ENCODE measurements at places on chromosomes 12 and 14.

- DNase-seq = no peak
Observed at GRCh38 chr12:8154526-8154925, 2.3 kb upstream of the ZNF705A start.

DNA sequence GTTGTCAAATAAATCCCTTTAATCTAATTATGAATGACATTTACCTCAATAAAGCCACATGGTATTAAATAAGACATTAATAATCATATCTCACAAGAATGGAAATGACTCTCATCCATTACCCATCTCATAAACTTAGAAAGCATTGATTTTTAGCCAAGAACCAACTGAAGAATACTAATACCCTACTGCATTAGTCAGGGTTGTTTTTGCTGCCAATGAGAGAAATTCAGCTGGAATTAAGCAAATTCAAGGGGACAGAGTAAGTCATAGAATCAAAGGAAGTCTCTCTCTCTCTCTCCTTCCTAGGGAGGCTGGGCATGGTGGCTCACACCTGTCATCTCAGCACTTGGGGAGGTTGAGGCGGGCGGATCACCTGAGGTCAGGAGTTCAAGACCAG lies 41.6 kb downstream of the NDUFA12 start:
- DNase-seq = no peak

GRCh38 chr12:116202940-116203339 lies 74.6 kb downstream of the MED13L start:
- no peak for DNase-seq

DNA sequence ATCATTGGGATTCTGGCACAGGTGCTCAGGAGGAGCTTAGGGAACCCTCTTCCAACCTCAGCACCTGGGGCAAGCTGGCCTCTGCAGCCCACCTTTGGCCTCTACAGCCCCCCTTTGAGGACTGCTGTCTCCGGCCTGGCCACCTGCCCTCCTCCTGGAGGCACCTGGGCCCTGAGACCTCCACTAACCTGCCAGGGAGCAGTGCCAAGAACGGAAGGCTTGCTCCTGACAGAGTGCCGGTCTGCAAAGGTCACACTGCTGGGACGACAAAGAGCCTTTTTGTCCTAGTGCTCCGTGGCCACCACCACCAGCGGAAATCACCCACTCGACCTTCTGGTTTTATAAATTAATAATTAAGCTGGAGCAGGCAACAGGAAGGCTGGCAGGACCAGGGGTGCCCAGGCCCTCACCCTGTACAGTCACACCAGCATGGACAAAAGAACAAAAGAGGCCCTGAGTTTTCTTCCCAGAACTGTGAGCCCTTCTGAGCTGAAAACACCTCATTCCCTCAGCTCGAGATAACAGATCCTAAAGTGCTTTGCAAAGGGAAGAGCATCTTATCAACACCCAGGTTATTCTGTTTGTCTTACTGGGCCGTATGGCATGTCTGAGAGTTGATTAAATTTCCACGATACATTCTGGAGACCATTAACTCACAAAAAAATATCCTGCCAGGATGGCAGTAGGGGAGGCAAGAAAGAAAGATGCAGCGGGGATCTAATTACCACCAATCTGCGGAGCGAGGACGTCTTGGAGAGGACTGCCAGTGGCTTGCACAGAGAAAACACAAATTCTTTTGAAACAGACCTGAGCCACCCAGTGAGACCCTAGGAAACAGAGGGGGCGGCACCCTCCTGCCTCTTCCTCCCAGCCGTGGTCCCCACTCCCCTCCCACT lies 8.2 kb downstream of the TESC start:
- DNase-seq = no peak

DNA sequence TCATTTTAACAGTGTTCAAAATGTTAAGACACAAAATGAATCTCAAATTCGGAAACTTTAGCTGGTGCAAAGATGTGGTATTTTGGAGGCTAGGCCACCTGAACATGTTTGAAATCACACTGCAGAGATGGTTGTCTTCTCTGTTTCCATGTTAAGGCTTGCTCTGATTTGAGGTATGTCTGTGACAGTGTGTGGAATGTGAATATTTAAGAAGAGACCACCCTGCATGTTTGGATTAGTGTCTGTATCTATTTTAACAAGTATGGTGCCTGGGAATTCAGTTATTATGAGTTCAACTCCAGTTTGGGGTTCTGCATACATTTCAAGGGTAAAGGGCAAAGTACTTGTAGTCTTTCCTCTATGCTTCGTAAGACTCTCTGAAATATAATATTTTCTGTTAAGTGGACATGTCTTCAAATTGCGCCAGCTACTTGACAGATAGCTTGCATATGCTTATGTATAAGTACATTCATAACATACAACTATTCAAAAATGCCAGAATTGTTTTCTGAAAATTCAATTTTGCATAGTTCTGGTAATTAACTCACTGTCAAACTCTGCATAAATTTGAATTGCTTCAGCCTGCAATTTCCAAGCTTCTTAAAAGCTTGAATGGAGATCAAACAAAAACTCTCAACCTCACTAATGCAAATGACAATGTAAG lies 424.0 kb downstream of the ADAMTS20 start:
- DNase-seq = no peak

- no peak for DNase-seq
Observed at GRCh38 chr12:118743896-118744700, 237.2 kb upstream of the SRRM4 start.

GRCh38 chr12:78795934-78796445 lies 68.6 kb upstream of the SYT1 start:
- DNase-seq = no peak

- DNase-seq = no peak
Observed at GRCh38 chr12:129294868-129295267, 441.6 kb downstream of the GLT1D1 start.

- DNase-seq = no peak
Observed at GRCh38 chr12:21971344-21971743, 30.1 kb upstream of the ABCC9 start.

- DNase-seq = peak; percentile 33
Observed at GRCh38 chr14:99393059-99393655, 87.5 kb downstream of the SETD3 start.

GRCh38 chr12:122183588-122183940 lies 641 bp downstream of the LRRC43 start:
- no peak for DNase-seq

GRCh38 chr12:57939291-57939690 lies 2.1 kb upstream of the ATP23 start:
- no peak for DNase-seq

DNA sequence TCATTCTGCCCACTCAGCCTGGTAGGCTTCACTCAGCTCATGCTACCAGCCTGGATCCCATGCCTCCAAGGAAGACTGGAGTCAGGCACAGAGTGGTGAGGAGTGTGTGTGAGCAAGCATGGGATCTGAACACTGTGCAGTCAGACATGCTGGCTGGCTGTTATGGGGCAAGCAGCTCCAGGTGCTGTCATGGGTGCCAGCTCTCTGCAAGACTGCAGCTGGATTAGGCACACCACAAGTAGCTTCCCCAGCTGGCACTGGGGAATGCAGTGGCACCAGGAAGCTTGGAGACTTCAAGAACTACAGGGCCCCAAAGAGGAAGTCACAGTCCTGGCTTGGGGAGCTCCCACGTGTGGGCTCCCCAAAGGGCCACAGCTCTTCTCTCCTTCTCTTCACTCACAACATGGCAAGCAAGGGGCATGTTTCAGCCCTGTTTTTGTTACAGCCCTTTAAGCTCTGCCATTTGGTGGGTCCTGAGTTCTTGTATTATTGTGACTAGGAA lies 202.5 kb downstream of the VRK1 start:
- no peak for DNase-seq

DNA sequence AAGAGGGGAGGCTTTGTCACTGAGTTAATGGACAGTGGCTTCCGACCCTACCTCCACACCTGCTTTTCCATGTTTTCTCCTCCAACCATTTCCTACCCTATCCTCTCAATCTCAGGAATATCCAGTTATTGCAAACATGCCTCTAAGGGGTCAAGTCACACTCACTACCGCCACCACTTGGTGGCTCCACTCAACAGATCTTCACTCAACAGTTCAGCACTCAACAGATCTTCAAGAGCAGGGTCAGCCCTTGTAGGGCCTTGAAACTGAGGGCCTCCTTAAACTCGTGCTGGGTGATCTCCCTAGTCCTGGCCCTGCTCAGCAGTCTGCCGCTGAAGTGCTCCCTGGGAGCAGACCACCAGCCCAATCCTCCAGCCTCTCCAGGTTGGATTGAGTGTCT lies 14.2 kb downstream of the ZNF641 start:
- no peak for DNase-seq

- DNase-seq = no peak
Observed at GRCh38 chr14:57478050-57478449, 15.6 kb downstream of the CCDC198 start.

DNA sequence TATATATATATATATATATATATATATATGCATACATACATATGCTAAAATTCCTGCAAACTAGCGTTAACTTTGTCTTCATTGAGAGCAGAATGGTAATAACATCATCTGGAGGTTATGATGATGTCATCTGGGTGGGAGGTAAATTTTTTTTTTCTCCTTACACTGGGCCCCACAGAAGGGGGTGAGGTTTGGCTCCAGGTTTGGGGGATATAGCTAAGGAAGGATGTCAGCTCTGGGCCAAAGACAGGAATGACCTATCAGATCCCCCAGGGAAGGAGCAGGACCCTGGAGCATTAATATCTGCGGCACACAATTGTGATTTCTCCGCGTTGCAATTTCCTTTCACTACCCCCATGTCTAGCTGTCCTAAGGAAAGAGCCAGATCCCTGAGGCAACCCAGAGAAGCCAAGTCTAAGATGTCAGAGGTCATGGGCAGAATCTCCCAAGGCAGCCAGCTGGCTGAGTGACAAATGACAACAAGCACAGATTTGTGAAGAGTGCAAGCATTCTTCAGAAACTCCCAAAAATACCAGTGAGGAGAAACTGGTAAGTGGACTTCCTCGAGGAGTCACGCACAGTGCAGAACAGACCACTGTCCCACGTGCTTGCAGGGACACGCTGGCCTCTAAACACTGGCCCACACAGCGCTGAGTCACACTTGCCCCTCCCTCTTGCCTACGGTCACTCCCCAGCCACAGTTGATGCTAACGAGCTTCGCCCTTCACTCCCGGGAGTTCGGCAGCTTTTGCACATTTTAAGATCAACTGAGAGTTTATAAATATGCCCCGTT lies 9.9 kb downstream of the UBC start:
- peak; percentile 89 for DNase-seq

GRCh38 chr12:15590180-15590826 lies 198.9 kb downstream of the EPS8 start:
- DNase-seq = peak; percentile 53

- DNase-seq = peak; percentile 22
Observed at GRCh38 chr12:14416658-14417057, 51.2 kb downstream of the ATF7IP start.

DNA sequence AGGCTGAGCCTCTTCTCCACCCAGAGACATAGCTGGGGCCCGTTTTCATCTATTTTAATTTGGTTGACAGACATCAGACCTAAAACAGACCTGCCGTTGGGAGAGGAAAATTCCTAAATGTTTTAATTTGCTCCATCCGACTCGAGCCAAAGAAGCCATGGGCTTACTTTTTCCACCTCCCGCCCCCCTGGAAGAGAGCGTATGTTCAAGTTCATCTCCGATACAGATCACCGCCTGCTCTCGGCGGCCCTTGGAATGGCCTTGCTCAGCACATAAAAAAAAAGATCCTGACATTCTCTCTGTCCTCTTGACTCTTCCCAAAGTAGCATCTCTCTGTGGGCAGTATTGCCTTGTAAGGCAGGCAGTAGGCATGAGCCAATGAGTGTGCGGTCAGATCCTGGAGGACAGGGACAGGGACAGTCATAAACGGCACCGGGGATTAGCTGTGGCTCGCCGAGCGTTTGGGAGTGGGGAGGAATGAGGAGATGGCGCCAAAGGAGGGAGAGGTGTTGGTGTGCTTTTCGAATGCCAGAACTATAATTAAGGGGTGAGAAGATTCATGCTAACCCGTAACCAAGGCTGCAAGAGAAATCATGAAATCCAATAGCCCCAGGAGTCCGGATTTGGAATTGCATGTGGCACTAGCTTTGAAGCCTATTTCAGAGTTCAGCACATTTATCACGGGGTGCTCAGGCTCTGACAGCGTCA lies 47.9 kb upstream of the MEG3 start:
- no peak for DNase-seq

DNA sequence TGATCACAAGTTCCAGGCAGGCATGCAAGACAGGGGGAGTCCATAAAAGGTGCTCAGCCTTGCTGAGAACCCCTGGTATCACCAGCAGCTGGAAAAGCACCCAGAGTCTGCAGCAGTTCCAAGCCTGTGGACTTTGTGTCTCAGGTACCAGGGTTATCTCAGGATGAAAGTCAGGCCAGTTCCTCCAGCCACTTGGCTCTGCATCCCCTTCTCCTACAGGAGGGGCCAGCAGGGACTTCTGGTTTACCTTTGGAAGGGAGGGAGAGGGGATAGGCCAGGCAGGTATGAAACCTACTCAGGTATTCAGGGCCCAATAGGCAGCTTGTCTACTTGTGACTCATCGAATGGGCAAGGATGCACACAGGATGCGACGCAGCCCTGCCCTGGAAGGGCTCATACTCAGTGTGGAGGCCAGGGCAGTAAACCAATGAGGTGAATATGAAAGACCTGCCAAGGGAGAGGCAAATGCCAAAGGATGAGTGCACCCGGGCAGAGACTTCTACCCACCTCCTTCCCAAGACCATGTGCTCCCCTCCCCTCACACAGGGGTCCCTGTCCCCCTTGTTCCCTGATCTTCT lies 148.2 kb downstream of the SLC38A6 start:
- no peak for DNase-seq

- no peak for DNase-seq
Observed at GRCh38 chr12:126418400-126418799, 1353.2 kb downstream of the AACS start.

DNA sequence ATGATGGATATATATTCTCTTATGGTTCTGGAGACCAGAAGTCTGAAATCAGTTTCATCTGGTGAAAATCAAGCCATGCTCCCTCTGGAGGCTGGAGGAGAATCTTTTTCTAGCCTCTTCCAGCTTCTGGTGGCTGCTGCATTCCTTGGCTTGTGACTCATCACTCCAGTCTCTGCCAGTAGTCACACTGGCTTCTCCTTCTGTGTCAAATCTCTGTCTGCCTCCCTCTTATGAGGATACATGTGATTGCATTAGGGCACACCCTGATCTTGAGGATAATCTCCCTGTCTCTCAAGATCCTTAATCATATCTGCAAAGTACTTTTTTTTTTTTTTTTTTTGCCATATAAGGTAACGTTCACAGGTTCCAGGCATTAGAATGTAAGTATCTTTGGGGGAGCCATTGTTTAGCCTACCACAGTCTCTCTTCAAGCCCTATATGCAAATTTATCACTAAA lies 17.7 kb downstream of the DNAL1 start:
- DNase-seq = peak; percentile 35

DNA sequence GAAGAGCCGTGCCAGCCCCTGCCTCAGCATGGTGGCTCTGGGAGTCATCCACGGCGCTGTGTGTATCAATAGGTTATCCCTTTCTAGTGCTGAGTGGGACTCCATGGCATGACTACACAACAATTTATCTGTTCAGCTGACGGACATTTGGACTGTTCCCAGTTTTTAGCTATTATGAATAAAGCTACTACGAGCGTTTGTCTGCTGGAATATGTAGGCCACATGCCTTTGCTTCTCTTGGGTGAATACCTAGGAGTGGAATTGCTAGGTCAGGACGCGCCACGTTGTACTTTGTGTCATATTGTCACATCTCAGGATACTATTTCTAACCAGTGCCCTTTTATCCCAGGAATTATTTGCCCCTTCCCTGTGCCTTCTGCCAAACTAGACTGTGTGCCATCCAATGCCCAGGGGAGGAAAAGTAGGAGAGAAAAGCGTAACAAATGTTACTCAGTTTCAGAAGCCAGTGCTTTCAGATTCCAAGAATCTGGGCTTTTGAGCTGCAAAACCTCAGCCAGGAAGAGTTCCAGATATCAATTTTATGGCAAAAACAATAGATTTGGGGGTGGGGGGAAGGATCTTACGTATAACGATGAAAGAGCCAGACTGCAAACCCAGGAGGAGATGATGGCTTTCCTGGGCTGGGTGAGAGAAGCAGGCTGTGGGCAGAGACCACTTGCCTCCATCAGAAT lies 62.5 kb upstream of the NCOR2 start:
- DNase-seq = no peak
